GM06990 (cell line): ENCODE measurements at places on chromosomes 2 and 18.

GRCh38 chr2:179814050-179814449, 47.4 kb downstream of the ZNF385B start:
- DNase-seq, result no peak

GRCh38 chr2:232376713-232377112, 1.8 kb upstream of the ALPP start:
- DNase-seq, result no peak

GRCh38 chr2:176999301-176999700, 213.3 kb upstream of the HNRNPA3 start:
- DNase-seq, result peak; percentile 17

GRCh38 chr2:240948086-240948485, 42.0 kb downstream of the CROCC2 start:
- no peak for DNase-seq

GRCh38 chr2:45145073-45145899, 136.0 kb upstream of the SIX2 start:
- DNase-seq, result no peak

GRCh38 chr2:122210898-122211856, 455.7 kb downstream of the TSN start:
- DNase-seq, result no peak
